ENCODE measurements at places on chromosomes 13 and 19.

DNA sequence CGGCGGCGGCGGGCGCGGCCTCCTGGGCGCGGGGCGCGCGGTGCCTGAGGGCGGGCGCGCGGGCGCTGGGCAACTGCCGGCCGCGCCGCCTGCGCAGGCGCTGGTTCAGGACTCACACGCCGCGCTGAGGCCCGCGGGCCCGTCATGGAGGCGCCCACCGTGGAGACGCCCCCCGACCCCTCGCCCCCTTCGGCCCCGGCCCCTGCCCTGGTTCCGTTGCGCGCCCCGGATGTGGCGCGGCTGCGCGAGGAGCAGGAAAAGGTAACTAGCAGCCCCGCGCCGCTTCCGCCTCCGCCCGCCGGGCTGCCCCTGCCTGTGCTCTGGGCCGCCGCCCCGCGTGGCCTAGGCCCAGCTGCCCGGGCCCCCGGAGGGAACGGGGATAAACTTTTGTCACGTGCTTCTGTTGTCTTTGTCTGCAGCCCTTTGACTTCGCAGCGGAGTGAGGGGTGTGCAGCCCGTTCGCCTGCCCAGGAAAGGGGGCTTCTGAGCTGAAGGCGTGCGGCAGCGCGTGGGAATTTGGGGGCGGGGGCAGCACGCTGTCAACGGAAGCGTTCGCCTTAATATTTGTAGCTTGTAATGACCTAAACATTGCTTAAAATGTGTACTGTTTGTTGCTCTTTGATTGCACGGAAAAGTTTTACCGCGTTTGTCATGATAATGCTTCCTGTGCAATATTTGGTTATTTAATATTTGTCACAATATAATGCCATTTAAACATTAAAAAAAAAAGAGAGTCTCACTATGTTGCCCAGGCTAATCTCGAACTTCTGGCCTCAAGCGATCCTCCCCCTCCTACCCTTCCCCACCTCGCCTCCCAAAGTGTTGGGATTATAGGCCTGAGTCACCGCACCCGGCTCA lies 594 bp downstream of the URI1 start:
- DNase-seq, result no peak

DNA sequence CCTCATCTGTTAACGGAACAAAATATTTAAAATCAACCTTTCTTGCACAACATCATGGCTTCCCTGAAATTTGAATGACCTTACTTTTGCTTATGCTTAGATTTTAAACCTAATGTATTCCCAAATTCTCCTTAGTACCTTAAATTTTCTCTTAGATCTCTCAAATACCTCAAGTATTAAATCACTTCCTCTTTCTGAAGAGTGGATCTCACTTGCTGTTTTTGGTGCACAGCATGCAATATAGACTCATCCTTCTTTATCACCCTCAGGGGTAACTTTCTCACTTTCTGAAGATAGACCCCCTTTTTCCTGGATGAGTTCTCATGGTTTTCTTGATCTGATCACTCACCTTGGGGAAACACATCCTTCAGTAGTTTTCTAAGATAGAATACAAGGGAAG lies 871.7 kb downstream of the DACH1 start:
- DNase-seq, result no peak

GRCh38 chr19:10353793-10354391 lies 14.5 kb upstream of the ICAM3 start:
- DNase-seq, result no peak

DNA sequence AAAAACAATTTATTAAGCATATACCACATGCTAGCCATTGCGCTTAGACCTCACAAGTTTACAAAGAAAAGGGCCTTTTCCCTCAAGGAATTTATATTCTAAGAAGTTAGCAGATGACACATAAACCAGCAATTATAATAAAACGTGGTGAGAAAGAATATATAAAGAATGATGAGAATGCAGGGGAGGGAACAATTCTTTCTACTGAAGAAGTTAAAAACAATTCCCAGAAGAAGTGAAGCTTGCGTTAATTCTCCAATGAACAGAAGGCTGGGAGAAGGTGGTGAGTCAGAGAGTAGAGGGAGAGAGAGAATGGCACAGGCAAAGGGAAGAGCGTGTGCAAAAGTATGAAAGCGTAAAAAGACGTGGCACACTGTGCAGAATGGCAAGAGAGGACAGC lies 69.5 kb upstream of the ZDHHC20 start:
- DNase-seq, result peak; percentile 80

DNA sequence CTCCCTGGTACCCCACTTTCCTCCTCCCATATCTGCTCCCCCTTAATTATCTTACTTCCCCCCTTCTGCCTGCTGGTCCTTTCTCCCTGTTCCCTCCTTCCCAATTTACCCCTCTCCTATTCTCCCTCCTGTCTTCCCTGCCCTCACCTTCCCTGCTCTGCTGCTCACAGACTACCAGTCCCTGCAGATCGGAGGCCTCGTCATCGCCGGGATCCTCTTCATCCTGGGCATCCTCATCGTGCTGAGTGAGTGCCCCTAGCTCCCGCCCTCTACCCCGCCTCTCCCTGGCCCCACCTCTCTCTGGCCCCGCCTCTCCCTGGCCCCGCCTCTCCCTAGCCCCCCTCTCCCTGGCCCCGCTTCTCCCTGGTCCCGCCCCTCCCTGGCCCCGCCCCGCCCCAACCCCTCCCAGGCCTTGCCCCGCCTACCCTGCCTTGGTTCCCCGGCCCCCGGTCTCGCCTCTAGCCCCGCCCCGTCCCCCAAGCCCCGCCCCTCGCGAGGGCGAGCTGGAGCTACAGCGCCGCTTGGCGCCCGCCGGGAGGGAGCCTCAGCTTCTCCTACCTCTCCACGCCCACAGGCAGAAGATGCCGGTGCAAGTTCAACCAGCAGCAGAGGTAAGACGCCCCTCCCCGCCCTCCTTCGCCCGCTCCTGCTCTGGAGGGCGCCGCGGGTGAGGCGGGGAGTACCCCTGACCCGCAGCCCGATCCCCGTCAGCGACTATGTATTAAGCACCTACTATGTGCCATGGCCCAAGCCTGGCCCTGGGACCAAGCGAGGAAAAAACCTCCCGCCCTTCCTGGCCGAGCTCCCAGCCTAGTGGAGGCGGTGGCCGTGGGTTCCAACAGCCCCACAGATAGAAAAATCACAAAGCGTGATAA lies 1.9 kb upstream of the FXYD7 start:
- peak; percentile 87 for DNase-seq

DNA sequence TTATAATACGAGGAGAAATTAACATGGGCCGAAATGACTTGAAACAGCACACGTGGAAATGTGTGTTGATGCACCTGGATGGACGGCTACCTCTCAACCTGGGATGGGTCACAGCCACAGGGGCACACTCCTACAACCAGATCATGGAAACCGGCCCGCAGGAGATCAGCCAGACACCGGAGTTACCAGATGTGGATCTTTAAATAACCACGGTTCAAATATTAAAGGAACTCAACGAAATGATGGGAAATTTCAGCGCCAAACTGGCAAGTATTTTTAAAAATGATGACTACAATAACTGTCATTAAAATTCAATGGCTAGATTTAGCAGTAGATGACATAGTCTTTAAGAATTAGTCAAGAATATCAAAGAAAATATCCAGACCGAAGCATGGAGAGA lies 166.9 kb upstream of the GPR12 start:
- DNase-seq, result no peak

DNA sequence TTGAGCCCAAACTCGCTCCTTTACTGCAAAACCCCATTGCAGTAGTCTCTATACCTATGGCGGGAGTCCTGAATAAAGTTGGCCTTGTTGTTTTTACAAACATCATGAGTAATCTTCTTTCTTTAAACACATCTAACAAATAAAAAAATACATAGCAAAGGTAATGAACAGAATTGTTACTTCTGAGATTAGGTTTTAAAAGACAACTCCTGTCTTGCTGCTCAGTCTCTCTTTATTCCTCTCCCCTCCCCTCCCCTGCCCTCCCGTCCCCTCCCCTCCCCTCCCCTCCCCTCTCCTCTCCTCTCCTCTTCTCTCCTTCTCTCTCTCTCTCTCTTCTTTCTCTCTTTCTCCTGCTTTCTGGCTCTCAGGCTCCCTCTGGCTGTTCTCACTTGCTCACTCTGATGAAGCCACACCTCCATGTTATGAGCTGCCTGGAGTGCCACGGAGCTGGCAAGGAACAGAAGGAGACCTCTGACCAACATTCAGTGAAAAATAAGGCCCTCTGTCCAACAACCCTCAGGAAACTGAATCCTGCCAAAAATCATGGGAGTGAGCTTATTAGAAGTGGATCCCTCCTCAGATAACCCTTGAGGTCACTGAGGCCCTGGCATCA lies 300.7 kb upstream of the MIR17HG start:
- DNase-seq, result no peak

- no peak for DNase-seq
Observed at GRCh38 chr13:112696001-112696868, 6.4 kb downstream of the ATP11A start.

GRCh38 chr13:106588367-106588766 lies 20.4 kb upstream of the ARGLU1 start:
- DNase-seq, result no peak

DNA sequence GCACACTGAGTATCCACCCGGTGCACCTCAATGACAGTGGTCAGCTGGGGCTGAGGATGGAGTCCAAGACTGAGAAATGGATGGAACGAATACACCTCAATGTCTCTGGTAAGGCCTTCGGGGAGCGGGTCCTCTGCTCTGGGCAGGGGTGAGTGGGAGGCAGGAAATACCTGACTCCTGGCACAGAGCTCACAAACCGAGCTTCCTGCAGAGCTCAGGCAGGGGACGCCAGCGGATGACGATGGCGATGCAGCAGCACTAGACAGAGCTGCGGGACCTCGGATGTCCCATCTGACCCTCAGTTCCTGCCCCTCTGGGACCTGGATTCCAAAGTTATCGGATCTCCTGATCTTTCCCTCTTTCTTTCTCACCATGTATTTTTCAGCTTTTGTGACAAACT lies 3.8 kb downstream of the CD22 start:
- DNase-seq, result no peak

- no peak for DNase-seq
Observed at GRCh38 chr13:68697551-68697950, 1410.1 kb upstream of the ATXN8OS start.
